ENCODE measurements at places on chromosomes 16 and 17.
A peak's percentile ranks its signal among the peaks of the same experiment; 100 is the strongest.

DNA sequence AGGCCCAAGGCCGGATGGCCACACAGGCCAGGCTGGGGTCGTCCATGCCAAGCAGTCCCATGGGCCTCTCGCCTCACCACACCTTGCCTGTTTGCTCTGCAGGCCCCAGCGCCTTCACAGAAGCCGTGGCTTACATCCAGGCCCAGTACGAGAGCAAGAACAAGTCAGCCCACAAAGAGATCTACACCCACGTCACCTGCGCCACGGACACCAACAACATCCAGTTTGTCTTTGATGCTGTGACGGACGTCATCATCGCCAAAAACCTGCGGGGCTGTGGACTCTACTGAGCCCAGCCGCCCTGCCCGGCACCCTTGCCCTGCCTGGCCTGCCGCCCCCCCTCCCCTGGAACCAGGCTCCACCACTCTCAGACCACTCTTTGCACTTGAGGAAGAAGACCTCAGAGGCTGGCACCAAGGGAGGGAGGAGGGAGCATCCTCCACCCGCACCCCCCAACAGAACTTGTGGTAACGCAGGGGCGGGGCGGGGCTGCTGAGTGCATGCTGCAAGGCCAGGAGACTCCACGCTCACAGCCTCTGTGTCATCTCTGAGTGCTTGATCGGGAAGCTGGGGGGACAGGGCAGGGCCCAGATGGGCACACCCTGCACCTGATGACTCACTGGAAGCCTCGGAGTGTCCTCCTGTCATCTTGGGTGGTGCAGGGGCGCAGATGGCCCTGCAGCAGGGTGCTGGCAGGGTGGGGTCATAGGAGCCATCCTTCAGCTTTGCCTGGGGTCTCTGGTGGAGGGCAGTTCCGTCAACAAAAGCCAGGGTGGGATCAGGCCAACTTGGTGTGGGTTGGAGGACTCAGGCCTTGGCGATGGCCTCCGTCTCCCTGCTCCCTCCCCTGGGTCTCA lies 81.5 kb downstream of the AMFR start:
- no peak for DNase-seq

DNA sequence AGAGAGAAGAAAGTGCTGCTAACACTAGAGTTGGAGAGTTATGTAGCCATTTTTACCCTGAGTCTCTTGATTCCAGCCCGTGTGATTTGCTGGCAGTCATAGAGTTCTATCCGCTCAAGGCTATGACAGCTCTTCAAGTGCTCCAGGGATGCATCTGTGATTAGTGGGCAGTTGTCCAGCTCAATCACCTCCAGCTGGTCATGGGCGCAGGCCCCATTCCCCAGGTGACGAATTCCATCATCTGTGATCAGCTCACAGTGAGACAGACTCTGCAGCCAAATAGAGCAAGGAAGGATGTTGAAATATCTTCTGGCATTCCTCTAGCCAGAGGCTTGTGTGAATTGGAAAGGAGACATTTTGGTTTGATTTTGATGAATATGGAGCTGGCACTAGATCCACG lies 38.4 kb upstream of the STAC2 start:
- DNase-seq = no peak

GRCh38 chr16:71648921-71649320 lies 22.9 kb downstream of the MARVELD3 start:
- no peak for DNase-seq

DNA sequence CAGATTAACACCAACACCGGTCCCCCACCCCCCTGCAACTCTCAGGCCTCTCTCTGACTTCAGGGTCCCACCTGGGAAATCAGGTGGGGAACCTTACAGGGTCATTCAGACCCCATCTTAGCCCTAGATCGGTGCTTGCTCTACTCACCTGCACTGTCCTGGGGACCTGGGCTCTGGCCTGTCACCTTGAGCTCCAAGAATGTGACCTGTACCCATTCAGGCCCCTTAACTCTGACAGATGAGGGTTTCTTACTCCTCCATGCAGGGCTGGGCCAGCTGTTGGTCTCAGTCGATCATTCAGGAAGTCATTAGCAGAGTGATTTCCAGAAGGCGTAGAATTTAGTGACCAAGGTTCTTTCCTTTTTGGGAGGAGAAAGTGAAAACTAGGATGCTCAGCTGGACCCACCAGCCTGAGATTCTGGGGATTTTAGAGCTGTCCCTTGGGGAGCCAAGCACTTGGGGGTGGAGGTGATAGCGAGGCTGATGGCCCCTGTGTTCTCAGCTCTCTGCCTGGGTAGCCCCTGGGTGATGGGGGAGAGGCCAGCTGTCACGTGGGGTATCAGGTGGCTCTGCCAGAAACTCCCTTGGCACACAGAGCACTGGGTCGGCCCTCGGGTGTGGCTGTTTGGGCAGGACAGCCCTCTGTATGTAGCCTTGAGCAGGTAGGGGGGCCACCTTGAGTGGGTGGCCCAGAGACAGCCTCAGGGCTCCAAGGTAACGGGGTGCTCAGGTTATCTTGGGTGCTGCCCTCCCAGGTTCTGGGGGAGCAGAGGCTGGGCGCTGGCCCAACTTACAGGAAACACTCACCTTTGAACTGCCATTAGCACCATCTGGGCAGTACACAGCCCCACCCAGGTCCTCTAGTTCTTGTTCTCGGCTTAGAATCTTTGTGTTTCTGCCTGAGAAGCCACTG lies 724 bp downstream of the MVP start:
- peak; percentile 72 for DNase-seq

DNA sequence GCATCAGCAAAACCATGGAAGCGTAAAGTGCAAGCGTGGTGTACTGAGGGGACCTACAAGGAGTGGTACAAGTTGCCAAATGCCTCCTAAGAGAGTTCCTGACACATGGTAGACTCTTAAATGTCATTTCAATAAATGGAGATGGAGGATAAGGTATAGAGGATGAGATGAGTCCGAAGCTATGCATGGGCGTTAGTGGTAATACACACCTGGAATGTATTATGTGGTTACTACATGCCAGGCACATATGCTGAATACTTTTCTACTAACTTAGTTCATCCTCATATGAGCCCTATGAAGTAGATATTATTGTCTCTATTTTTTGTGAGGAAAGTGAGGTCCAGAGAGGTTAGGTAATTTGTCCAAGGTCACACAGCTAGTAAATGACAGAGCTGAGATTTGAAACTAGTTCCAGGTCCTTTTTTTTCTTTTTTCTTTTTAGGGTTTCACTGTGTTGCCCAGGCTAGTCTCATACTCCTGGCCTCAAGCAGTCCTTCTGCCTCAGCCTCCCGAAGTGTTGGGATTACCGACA lies 15.5 kb downstream of the YPEL2 start:
- DNase-seq = no peak

DNA sequence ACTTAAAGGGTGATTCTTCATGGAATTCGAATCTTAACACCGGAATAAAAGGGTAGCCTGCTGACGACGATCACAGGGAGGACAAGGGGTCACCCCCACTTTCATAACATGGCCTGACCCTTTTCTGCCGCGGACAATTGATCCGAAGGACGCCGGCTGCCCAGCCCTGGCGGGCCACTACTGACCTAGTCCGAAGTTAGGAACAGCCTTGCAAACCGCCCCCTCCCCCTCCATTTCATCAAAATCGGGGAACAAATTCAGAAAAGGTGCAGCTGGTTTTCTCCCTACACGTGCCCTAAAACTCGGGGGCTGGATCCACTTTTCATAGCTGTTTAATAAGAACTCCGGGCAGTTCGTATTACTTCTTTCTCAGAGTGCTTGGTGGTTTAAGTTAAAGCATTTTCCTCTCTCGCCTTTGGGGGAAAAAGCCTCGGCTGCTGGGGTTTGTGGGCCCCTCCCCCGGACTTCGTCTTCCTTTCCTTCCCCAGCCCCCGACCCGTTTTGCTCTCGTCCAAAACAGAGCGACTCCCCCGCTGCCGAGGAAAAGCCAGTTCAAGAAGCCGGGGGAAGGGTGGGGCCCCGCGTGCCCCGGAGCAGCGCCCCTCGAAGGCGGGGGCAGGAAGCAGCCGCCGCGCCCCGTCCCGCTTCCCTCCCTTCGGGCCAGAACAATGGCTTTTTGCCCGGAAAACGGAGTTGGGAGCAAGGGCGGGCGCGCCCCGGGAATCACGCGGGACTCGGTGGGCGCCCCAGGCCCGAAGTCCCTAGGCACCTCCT lies 641 bp upstream of the CBX2 start:
- DNase-seq = peak; percentile 57

- no peak for DNase-seq
Observed at GRCh38 chr17:39662551-39663339, 2.4 kb upstream of the TCAP start.

DNA sequence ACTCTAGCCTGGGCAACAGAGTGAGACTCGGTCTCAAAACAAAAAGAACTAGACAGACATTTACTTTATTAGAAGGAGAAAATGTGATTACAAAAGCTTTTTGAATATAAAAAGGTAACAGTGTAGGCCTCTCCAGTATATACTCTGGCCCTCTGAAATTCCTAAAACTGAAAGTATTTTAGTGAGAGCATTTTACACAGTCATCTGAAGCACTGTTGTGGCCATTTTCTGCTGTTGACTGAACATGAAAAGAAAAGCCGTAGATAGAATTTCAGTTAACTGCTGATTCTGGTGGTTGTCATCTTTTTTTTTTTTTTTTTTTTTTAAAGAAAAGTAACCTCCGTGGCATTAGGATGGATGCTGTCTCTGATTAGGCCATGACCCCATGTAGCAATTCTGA lies 15.6 kb downstream of the DUSP14 start:
- DNase-seq = no peak

- no peak for DNase-seq
Observed at GRCh38 chr16:71504901-71505300, 15.8 kb upstream of the ZNF19 start.

DNA sequence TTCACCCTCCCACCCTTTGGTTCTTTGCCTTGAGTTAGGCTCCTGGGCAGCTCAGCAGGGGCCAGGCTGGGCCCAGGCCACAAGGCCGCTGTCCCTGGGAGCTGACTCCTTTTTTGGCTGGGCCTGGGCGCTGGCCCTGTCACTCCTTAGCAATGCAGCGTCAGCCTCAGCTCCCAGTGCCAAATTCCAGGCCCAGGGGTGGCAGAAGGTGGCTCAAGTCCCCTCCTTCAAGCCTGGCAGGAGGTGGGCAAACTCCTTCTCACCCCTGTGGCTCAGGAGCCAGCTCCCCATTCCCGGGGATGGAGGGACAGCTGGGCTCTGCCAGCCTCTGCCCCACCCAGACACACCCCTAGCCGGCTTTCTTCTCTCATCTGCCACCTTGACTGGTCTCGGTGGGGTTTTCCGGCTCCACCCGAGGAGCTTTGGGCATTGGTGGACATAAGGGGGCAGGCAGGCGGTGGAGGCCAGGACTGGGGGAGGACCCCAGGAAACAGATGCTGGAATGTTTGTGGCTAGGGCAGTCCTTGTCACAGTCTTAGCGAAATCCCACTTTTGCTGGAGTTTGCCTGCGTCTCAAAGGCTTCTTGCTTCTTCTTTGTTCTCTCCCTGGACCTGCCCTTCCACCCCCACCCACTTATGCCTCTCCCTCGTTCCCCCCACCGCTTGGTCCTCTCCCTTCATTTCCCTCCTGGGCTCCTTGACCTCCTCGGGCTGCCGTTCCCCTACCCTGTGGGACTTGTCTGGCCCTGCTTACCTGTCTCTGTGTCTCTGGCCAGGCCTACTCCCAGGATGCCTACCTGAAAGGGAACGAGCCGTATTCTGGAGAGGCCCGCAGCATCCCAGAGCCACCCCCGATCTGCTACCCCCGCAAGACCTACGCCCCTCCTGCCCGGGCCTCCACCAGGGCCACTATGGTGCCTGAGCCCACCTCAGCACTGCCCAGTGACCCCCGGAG lies 37.4 kb downstream of the ARHGAP23 start:
- DNase-seq = peak; percentile 20

DNA sequence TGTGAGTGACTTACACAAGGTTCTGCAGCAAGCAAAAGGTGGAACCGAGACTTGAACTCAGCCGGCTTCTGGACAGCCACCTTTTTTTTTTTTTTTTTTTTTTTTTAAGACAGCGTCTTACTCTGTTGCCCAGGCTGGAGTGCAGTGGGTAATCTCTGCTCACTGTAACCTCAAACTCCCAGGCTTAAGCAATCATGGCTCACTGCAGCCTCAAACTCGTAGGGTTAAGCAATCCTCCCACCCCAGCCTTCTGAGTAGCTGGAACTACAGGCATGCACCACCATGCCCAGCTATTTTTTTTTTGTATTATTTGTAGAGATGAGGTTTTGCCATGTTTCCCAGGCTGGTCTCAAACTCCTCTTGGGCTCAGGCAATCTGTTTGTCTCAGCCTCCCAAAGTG lies 55.2 kb upstream of the GOT2 start:
- DNase-seq = no peak

DNA sequence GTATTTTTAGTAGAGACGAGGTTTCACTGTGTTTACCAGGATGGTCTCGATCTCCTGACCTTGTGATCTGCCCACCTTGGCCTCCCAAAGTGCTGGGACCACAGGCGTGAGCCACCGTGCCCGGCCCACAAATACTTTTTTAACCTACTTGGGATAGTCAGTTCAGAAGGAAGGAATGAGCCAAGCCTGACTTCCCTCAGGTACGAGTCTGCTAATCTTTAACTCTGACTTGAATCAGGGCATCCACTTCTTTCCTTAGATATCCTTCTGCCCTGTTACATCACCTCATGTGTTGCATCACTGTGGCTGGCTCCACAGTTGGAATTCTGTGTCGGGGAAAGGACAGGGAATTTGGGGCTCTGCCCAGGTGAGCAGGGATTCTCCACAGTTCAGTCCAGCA lies 120.8 kb downstream of the MSI2 start:
- DNase-seq = no peak

- no peak for DNase-seq
Observed at GRCh38 chr17:75776386-75777295, 8.0 kb upstream of the UNK start.

DNA sequence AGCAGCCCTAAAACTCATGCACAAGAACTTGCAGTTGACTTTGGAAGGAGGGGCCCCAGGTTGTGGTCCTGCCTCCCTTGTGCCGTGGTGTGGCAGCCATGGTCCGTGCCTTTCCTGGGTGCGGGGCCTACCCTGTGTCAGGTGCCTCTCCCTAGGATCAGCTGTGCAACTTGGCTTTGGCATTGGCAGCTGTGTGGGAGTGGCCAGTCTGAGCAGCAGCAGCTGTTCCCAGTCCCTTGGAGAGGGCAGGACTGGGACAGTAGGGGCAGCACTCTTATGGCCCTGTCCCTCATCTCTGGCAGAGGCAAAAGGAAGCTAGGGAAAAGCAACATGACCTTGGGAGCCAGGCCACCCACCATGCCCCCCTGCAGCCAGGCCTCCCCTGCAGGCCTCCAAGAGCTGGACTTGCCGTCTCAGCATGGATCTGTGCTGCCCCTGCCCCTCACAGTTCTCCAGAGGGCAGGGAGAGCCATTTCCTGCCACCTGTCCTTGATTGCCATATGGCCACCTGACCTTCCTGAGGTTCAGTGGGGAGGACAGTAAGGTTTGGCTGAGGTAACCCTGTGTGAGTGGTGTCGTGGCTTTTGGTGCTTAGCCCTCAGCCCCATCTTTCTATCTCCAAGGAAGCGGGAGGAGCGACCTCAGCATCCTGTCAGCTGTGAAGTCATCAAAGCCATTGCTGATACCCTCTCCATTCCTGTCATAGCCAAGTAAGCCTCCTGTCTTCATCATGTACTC lies 15.5 kb upstream of the NFATC3 start:
- DNase-seq = no peak
